ENCODE measurements at places on chromosomes 12 and 14.

DNA sequence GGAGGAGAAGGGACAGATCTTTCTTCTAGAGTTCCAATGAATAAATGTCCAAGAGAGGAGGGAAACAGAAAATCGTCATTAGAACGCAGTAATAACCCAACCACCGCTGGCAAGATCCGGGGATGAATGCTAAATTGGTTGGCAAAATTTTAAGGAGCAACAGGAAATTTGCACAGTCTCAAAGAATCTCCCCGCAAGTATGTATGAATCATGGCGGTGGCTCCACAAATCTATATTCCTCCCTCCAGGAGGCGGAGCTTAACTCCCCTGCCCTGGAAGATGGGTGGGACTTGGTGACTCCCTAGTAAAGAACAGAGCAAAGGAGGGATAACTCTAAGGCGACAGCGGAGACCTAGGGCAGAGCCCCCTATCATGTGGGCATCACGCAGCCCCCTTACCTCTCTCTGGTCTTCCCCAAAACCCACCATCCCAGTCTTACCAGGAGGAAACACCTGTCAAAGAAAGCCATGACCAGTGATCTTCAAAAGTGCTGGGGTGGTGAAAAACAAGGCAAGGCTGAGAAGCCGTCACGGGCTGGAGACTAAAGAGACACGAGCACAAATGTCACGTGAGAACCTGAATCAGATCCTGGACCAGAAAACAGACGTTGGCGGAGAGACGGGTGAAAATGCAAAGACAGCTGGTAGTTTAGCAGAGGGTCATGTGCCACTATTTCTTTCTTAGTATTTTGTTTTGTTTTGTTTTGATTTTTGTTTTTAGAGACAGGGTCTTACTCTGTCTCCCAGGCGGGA lies 125.8 kb downstream of the NCOR2 start:
- DNase-seq: peak; percentile 24

- DNase-seq: no peak
Measured at GRCh38 chr12:65098364-65098763, 22.7 kb downstream of the WIF1 start.

GRCh38 chr12:53048033-53048779 lies 1.7 kb upstream of the TNS2 start:
- DNase-seq: no peak

DNA sequence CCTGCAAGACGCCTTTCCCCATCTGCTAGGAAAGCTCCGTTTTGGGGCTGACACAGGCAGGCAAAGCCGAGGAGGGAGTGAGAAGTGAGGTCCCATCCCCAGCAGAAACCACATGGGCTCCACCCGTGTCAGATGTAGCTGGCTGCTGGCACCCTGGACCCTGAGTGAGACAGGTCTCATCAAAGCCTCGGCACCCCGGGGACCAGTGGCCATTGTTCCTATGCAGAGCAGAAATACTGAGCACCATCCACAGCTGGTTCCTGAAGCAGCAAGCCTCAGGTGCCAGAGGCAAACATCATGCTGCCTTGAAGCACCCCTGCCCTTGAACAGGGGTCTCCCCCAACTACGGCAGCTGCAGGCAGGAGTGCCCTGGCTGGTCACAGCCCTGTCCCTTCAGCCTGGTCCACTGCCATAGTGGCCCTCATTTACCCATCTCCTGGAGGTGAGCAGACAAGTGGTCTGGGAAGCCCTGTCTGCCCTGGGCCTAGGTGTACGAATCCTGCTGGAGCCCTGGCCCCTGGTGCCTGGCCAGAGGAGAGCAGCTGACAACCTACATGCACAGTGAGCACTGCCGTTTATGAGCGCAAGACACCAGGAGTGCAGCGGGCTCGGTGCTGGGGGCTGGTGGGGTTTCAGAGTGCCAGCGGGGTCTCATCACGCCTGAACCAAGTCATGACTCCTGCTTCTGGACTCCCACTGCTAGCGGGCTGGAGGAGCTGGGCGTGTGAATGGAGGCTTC lies 289.8 kb upstream of the RTL1 start:
- DNase-seq: no peak

DNA sequence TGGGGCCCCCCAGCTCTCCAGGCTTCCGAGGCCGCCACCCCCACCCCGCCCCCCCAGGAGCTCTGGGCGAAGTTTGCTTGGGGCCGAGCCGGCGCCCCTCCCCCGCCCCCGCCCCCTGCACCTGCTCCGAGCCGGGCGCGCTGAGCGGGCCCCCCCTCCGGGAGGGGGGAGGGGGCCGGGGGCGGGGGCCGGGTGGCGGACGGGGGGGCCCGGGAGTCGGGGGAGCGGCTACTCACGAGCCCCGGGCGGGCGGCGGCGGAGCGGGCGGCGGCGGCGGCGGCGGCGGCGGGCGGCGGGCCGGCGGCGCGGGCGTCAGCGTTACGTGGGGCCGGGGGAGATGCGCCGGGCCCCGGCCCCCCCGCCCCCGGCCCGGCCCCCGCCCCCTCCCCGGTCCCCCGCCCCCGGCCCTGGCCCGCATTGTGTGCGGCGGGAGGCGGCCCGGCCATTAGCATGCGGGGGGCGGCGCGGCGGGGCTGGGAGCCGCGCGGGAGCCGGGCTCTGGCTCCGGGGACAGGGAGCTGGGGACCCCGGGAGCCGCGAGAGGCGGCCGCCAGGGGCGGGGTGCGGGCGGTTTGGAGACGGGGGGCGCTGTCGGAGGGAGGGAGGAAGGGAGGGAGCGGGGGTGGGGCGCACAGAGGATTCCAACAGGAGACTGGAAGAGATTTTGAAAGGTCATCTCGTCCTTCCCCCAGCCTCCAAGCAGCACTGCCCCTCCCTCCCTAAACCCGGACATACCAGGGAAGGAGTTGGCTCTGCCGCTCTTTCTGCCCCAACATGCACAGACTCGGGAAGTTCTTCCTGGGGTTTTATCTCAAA lies at the start of gene ZNF219:
TSS of gene ZNF219 (minus strand) at position 580 of the 816 bp plus-strand sequence. CDS start 5,064 bp downstream, outside the sequence.
- no peak for DNase-seq

DNA sequence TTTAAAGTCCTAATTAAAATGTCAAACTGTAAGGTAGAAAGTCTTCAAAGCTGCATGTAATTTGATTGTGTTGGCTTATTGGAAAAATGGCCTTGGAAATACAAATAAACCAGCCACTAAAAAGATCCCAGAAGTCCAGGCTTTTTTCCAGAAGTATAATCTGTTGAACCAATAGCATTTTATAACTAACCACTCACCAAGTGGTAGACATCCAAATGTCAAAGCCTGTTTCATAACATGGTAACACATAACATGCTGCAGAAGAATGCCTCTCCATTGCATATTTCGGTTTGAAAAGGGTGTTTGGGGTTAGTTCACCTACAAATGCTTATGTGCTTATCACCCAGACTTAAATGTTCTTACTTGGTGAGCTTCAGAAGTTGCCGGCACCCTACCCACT lies 183.7 kb upstream of the DIO2 start:
- no peak for DNase-seq

- no peak for DNase-seq
Measured at GRCh38 chr12:96198965-96199364, 4.8 kb downstream of the ELK3 start.

DNA sequence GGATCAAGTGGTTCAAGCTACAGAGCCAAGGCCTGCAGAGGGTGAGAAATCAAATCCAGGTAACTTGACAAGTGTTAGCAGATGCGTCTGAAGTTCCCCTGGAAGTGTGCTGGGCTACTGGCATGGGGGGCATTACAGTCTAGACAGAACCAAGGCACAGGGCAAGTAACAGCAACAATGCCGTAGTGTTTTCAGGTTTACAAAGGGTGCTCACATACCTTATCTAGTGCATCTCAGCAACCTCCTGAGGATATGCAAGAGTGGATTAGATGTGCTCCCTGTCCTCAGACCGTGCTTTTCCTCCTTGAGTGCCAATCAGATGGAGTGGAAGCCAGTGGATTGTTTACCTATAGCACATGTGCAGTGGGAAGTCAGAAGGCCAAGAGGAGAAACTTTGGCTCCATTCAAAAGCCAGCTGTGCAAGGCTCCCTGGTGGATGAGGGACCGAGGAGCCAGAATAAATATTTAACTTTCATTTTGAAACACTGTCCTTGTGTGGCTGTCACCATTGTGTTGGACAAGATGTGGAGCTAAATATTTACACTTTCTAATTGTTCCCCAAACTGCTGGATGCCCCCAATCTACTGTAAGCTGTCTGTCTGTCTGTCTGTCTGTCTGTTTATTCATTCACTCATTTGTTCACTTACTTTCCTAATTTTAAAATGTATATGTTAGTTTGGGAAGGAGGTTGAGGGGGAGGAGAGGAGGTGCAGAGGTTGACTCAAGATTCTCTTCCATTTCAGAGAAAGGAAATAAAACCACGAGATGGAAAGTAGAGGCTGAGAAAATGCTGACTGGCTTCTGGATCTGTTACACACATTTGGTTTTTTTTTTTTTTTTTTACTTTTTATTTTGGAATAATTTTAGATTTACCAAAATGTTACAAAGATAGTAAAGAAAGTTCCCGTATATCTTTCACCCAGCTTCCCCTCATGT lies 184.0 kb upstream of the PARP11 start:
- DNase-seq: no peak

- DNase-seq: no peak
Measured at GRCh38 chr12:128042825-128043224, 224.1 kb upstream of the TMEM132C start.

GRCh38 chr12:4270831-4271716 lies 2.5 kb upstream of the CCND2 start:
- no peak for DNase-seq

DNA sequence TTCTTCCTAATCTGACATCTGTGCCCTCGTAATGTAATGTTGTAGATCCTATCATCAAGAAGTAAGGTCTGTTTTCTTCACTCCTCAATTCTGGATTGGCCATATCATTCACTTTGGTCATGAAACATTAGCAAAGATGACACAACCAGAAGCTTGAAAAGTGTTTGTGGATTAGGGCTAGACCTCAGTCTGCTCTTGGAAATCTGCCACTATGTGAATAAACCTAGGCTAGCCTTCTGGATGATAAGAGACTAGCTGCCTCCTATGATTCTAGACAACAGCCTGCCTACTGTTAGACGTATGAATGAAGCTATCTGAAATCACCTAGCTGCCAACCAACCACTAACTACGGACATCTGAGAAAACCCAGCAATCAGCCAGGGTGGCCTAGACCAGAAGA lies 38.7 kb upstream of the LYZ start:
- no peak for DNase-seq

DNA sequence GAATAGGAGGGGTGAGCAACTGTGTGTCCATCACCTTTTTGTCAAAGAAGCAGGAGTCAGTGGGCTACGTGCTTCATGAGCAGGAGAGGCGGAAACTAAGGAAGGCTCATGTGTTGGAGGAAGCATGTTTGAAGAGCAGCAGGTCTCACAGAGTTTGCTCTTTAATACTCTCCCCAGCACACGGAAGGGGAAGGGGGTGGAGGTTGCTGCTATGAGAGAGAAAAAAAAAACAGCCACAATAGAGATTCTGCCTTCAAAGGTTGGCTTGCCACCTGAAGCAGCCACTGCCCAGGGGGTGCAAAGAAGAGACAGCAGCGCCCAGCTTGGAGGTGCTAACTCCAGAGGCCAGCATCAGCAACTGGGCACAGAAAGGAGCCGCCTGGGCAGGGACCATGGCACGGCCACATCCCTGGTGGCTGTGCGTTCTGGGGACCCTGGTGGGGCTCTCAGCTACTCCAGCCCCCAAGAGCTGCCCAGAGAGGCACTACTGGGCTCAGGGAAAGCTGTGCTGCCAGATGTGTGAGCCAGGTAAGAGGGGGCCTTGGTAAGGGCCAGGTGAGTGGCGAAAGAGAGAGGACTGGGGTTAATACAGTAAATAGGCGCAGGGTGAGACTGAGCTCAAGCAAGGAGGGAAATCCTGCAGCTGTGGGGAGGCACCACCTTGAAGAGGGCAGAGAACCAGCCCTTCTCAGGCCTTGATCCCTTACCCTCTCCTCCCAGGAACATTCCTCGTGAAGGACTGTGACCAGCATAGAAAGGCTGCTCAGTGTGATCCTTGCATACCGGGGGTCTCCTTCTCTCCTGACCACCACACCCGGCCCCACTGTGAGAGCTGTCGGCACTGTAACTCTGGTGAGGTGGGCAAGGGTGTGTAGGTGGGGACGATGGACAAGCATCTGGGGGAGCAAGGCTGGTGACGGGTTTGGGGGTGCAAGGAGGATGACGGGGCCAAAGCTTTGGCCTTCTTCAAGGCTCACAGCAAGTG lies at the start of gene CD27:
TSS of gene CD27 (plus strand) at position 252 of the 985 bp plus-strand sequence. CDS start at position 393, 141 bp downstream.
- DNase-seq: no peak

DNA sequence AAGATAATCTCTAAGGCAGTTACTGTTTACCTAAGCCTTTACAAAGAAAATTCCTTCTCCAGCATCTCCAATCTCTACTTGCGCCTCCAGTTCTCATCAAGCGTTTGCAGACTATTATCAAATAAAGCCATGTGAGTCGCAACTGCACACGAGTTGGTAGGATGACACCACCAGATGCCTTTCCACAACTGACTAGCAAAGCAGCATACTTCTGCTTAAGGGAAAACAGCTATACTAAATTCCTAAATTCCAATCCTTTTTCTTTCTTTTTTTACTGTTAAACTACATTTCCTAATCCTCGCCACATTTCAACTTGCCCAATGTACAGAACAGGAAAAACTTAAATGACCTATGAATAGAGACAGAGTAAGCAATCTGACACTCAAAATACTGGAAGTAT lies 166.7 kb downstream of the ITPR2 start:
- no peak for DNase-seq

DNA sequence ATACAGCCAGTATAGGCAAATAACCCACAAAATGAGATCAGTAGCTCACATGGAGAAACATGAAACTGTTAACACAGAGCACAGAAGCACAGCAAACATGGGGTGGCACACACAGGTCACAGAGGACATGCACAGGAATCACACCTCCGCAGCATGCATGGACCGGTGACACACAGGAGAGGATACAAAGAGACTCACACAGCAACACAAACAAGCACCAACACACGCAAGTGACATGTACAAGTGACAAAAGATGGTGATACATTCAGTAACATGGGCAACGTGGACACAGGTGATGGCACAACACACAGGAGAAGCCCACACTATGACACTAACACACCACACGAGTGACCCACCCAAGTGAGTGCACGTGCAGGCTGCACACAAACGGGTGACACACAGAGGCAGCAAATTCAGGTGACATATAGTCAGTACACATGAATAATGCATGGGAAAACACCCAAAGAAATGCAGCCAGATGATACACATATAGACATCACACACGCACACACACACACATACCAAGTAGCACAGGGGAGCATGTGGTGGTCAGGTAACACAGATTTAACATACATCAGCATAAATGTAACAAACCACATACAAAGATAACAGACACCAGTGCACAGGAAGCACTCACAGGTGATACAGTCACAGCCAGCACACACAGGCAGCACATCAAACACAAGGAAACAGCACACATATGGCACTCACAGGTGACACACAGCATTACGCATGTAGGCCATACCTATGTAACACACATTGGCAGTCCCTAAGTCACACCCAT lies 216.0 kb upstream of the SFSWAP start:
- DNase-seq: no peak

GRCh38 chr12:24352363-24352762 lies 402.9 kb upstream of the SOX5 start:
- no peak for DNase-seq
